ENCODE measurements at places on chromosomes 1 and 21. TPM values are rescaled to one million over a fixed set of nuclear protein-coding genes. Genes with fewer than 3 reads are reported as not detected.

Gene VAV3
- total RNA-seq, result 2.5 TPM

DNA sequence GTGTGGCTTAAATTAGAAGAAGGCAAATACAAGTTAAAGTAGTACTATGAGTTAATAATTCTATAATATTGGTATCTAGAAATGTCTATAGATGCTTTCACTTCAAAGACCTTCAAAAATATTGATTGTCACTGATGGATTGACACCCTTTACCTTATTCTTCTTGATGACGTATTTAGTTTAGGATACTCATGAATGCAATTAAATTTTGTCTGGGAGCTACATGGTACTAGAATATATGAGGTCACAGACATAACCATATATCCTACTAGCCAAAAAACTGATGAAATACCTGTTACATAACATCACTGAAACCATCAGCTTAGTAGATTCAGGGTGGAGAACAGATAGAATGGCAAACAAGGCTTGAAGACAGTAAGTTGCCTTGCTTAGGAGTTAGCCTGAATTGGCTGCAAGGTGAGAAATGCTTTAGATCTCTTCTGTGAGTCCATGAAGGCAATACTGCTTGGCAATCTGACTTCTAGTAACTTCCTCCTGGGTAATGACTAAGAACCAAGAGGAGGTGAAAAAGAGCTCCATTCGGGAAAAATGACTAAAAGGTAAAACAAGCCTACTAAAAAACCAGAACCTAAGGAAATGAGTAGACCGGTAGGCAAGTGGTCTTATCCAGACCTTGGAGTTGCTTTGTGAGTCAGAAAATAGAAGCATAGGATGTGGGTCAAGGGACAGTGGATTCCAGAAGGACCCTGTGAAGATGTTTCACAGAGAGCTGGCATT, 16.9 kb upstream of the ARHGAP29 start:
- DNase-seq, result no peak

GRCh38 chr21:21963911-21964310, 965.7 kb downstream of the NCAM2 start:
- DNase-seq, result no peak

DNA sequence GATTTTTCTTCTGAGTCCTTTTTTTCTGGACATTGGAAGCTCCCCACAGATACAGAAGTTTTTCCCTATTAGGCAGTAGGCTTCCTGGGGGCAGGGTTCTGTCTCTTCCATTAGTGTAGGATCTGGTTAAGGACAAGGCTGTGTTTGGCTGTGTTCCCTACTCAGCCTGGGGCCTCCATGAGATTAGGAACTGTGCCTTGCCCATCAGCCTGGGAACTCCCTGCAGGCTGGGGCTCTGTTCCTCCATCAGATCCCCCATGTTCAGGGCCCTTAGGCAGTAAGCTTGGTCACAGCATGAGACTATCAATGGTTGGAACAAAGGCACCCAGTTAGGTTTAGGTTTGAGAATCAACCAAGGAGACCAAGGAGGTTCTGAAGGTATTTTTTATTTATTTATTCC, 22.7 kb downstream of the NAV1 start:
- no peak for DNase-seq

Data from left cardiac atrium (tissue), 4 donors.